GM10248 (cell line): ENCODE measurements at places on chromosomes 4 and X.
A peak's percentile ranks its signal among the peaks of the same experiment; 100 is the strongest.

DNA sequence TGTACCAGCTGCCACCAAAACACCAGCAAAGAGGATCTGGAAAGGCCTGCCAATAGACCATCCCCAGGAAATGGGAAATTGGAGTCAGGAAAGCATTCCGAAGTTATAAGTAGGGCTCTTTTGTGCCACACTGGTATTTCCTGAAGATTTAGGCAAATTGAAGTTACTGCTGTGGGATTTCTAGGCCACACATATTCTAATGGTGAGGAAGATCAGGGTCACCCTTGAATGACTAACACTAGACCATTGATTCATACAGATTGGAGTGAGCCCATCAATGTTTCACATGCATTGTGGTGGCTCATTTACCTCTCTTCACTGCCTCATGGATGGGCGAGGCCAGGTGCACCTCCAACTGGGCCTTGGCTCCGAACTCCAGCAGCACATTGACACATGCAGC is 22.6 kb downstream of the ASB11 start:
- no peak for DNase-seq

DNA sequence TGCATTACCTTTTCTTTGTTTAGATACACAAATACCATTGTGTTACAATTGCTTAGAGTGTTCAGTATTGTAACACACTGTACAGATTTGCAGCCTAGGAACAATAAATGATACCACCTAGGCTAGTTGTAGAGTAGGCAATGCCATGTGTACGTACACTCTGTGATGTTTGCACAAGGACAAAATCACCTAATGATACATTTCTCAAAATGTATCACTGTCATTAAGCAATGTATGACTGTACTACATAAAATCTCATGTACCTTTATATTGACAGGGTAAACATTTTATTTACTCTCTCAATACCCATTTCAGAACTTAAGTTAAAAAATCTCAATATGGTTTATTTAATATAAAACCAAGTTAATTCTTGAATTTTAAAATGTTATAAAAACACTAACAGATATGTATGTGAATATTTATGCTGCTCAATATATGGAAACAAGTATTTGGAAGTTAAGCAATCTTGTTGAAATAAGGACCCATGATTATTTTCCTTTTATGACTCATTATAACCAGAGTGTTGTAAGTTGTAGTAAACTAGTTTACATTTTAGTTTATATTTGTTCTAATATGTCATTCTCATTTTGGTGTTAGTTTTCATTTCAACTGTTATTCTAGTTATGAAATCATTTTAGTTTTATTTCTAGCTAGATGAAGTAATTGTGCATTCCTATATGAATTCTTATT is 409.2 kb downstream of the TLL1 start:
- no peak for DNase-seq

- no peak for DNase-seq
Observed at GRCh38 chrX:121161501-121161933, 114.1 kb downstream of the GLUD2 start.

DNA sequence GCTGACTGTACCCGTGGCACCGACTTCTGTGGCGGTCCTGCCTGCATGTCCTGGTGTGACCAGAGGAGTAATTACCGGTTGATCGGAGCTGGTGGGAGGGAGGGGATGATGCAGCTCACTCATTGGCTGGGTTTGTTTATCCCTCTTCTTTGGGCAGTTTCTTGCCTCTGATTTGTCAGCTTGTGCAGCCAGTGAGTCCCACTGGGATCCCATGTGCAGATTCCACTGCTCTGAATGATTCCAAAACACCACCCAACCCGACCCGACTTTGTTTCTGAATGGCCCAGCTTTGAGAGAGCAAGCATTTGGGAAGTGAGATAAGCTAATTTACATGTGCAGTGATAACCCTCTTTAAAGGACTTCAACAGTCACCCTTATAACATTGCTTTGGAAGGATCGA is 13.8 kb downstream of the FHDC1 start:
- DNase-seq = no peak

GRCh38 chr4:184475096-184475461 is 729 bp upstream of the IRF2 start:
- DNase-seq = peak; percentile 56

DNA sequence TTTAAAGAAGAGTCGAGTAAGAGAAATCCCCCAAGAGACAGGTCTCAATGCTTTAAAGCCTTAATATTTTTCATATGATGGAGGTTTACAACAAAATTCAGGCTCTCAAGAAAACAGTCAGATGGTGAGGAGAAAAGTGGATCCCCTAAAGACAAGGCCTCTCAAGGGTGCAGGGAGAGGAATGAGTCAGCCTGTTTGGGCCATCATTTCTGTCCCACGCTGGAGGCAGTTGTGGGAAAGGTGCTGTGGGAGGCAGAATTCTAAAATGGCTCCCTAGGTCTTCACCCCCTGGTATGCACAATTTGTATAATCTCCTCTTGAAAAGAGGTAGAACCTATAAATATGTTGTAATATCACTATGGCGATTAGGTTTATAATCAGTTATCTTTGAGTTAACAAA is 4.6 kb upstream of the TIFA start:
- DNase-seq = peak; percentile 34

GRCh38 chrX:45601052-45601451 is 400.4 kb upstream of the DIPK2B start:
- DNase-seq = no peak

- DNase-seq = peak; percentile 36
Observed at GRCh38 chrX:40734971-40735324, 394 bp downstream of the MED14 start.

GRCh38 chrX:10633722-10634121 is 13.3 kb upstream of the MID1 start:
- DNase-seq = no peak
